CD4-positive, alpha-beta T cell treated with Interleukin-6 for 4 hours (primary cell): ENCODE measurements at places on chromosomes 2 and 18.

- DNase-seq: no peak
These were observed 24.4 kb upstream of the TUBB6 start for GRCh38 chr18:12283666-12284065.

DNA sequence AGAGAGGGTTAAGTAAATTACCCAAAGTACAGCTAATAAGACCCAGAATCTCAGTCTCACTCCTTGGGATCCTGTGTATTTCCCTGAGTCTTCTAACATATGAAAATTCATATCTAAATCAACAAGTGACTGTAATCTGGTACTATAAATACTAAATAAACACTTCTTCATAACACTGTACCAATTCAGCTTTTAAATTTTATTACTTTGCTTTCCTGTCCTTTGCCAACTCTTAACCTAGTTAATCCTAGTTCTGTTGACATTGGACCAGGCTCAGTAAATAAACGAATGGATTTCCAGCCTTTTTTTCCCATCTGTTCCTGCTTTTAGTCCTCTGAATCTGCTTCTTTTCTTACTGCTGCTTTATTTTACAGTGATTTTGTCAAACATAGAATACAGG lies 13.8 kb downstream of the MRPL35 start:
- DNase-seq: no peak

GRCh38 chr18:59861009-59861408 lies 38.8 kb upstream of the PMAIP1 start:
- DNase-seq: no peak

- no peak for DNase-seq
These were observed 24.2 kb upstream of the MCFD2 start for GRCh38 chr2:46939626-46940359.

DNA sequence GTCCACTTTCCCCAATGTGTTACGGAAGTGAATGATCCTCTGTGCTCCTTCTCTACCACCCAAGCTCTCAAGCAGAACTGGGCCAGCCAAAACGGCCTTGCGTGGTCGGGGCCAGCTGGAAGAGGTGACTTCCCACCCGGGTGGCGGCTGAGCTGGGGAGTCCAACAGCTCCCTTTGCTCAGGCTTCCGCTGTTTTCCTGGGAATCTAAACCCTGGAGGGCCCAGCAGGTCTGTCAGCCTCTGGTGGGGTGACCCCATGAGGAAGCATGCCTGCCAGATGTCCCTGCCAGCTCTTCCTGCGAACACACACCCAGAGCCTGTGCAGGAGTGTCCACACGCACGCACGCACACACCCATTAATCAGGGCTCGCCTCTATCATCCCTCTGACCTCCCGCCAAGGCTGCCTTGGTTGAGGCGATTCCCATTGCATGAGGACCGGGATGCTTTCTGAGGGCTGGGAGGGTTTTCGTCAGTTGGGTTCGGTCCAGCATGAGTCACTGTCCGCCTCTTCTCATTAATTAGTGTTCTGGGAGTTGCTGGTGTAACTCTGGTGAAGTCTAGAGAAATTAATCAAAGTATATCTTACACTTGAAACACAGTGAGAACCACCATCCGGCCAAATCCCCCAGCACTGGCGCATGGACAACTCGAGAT lies 90.6 kb downstream of the TWIST2 start:
- no peak for DNase-seq

GRCh38 chr2:232611559-232612218 lies 21.7 kb upstream of the EFHD1 start:
- DNase-seq: peak; percentile 72
